ENCODE measurements at places on chromosomes 1 and 21.
A peak's percentile ranks its signal among the peaks of the same experiment; 100 is the strongest.

GRCh38 chr1:84135341-84135740 lies 8.7 kb upstream of the PRKACB start:
- DNase-seq: no peak

GRCh38 chr1:111867868-111868440 lies 112.3 kb downstream of the DDX20 start:
- no peak for DNase-seq

- DNase-seq: no peak
Measured at GRCh38 chr1:203158960-203159665, 16.5 kb downstream of the MYBPH start.

DNA sequence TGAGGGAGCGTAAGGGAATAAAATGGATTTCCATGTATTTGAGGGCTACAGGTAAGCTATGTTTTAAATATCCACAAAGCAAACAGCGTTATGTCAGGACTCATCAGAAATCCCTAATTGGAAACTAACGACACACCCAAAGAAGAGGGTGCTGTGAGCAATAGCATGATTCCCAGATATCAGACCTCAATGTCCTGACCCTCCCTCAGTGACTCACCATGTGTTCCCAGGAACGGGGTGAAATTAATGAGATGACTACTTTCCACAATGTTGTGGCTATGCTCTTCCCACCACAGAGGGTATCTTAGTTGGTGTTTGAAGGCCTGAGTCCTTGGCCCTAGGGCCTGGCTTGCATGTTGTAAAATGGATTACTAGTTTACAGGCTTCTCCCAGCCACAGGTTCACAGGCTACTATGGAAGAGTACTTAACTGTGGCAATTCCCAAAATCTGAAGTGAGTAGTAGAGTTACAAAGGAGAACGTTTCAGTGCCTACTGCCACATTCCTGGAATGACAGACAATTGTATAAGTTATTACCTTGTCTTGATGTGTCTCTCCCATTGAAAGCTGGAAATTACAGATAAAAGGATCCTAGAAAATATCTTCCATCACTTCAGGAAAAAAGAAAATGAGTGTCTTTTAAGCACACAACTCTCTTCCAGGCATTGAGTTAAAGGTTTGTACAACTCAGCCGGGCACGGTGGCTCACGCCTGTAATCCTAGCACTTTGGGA lies 1.7 kb upstream of the KRTAP11-1 start:
- no peak for DNase-seq

DNA sequence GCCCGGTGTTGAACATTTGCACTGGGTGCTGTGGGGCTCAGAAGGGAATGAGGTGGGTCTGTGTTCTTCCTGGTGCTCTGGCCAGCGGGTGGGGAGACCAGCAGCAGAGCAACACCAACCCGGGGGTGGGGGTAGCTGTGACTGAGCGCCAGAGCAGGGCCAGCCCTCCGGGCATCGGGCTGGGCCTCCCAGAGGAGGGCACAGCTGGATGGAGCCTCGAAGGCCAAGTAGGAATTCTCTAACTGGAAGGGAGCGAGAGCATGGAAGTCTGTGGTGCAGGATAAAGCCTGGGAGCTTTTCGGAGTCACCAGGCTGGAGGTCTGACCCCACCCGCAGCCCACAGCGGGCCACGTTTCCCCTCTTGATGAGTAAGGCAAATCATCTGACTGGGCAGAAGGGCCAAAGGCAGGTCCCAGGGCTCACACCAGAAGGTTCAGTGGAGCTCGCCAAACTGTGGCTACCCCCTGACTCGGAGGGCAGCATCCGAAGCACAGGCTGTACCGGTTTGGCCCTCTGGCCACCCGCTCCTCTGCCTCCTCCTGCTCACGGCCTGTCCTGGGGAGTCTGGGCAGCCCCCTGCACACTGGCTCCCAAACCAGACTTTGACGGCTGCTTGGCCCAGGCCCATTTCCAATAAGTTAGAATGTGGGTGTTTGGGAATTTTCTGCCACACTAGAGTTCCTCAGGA lies 18.8 kb downstream of the SLC1A7 start:
- DNase-seq: no peak

DNA sequence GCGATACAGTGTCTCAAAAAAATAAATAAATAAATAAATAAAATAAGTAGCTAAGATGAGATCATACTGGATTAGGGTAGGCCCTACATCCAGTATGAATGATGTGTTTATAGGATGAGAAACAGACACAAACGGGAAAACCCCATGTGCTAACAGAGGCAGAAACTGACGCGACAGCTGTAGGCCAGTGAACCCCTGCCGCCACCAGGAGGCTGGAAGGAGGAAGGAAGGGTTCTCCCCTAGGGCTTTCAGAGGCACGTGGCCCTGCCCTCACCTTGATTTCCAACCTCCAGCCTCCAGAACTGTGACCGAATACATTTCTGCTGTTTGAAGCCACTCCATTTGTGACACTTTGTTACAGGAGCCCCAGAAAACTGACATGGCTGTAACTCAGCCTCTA lies 38.5 kb downstream of the CHD5 start:
- peak; percentile 43 for DNase-seq

GRCh38 chr1:198373376-198373775 lies 167.1 kb downstream of the ATP6V1G3 start:
- no peak for DNase-seq

GRCh38 chr1:235206533-235207208 lies 45.6 kb upstream of the RBM34 start:
- DNase-seq: no peak

- no peak for DNase-seq
Measured at GRCh38 chr1:171254859-171255258, 6.6 kb downstream of the FMO1 start.

- DNase-seq: peak; percentile 67
Measured at GRCh38 chr1:111399792-111400610, 27.5 kb downstream of the OVGP1 start.

DNA sequence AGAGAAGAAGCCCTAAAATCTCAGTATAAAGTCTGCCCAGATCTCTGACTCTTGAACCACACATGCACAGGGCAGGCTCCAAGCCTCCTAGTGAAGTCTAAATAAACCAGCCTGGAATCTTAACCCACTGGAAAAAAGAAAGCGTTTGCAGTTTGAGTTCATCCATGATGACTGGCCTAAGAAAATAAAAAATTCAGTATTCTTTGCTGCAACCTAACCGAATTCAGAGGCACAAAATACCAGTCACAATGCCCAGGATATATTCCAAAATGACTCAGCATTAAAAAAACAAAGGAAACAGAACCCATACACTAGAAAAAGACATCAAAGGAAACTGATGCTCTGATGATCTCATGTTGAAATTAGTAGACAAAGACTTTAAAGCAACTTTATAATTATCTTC lies 269.2 kb downstream of the SDCCAG8 start:
- DNase-seq: no peak

- DNase-seq: no peak
Measured at GRCh38 chr1:179036844-179037465, 11.3 kb downstream of the FAM20B start.

DNA sequence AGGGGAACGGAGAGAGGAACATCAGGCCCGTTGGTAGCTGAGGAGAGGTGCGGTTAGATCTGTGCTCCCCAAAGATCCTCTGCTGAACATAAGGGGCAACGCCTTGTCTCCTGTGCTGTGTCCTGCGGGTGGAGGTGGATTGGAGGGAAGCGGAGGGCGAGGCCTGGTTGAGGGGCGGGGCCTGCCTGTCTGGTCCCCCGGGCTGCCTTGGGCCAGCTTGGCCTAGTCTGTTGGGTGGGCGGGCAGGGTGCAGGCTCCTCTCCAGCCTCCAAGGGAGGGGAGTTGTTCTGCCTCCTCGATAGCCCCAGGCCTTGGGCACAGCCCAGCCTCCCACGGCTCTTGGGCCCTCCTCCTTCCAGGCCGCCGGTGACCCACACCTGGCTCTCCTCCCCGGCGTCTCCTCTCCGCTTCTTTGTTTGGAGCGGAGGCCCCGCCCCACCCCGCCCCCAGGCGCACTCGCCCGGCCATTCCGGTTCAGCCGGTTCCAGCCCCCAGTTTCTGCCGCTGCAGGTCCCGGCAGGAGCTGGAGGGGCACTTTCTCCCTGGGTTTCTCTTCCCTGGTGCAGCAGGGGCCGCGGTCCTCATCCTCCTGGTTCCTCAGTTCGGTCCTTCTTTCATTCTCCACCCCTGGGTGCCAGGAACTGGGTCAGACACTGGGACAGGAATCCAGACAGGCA lies 19.4 kb downstream of the PTPRF start:
- peak; percentile 91 for DNase-seq

- DNase-seq: peak; percentile 29
Measured at GRCh38 chr1:1470626-1471388, 758 bp upstream of the ATAD3B start.

GRCh38 chr1:25675729-25676476 lies 59.3 kb downstream of the MAN1C1 start:
- no peak for DNase-seq

DNA sequence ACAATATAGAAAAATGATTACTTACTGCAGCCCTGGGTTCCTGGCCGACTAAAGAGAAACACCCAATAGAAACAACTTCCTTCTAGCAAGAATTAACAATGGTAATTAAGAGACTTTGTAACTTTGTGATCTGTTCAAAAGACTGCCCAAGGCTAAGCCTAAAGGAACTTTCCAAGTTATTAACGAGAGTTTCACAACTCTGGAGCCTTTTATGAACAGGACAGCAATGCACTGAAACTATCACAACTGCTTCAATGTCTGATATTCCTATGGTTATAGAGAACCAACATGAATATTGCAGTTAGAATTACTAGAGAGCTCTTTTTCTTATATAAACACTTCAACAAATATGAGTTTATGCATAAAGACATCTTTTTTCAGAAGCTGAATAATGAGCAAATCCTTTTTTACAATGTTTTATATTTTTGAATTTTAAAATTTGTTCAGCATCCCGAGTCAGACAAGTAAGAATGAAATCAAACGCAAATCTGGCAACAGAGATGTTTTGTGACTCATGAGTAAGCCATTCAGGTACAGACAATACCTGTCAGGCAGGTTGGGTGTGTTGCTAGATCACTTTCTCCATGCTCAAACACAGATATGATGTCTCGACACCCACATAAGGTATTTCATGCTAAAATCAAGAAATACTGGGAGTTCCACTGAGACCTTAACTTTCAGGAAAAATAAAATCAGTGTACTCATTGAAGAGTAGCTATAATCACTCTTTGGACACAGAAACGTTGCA lies 22.2 kb upstream of the KCNJ15 start:
- DNase-seq: no peak

DNA sequence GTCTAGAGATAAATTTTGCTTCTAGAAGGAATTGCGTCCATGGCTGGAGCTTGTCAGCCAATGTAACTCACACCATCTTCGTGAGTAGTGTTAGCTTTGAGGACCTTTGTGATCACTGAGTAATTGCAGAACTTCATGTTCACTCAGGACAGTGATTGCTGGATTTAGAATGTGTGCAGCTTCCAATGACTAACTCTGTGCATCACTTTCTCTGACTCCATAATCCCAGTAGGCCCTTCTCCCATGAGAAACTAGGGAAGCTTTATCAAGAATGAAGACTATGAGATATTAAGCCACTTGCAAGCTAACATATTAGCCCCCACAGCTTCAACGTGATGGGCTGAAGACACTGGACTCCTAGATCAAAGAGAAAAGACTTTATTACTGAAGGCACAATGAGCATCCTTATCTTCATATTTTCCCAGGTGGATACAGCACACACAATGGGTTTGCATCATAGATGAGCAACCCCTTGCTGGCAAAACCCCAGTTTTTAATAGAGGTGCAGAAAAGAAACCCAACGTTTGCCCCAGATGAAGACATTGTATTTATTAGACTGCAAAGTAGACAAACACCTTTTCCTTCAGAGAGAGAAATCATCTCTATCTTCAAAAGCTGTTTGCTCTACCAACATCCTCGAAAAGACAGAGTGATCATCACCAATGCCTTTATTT lies 561.0 kb downstream of the LTN1 start:
- no peak for DNase-seq

DNA sequence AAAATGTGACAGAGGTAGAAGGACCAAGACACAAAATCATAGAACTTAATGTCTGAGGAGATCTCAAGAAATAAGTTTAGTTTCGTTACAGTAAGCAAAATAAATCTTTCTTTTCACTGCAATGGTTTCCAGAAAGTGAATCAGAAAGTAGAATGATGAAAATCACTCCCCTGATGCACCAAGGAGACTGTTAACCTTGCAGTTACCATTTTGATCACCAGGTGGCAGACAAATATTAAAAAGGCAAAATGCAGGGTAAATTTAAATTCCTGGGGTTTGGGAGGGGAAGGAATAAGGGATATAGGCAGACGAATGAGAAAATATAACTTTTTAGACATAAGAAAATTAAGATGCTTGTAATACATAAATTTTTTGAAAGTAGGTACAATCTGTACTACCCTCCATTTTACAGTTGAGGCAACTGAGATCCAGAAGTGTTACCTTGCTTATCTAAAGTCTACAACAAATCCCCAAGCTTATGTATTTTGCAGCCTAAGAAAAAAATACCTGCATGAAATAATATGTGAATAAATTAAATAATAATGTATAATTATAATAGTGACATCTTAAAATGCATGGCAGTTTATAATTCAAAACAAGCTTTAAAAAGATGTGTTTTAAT lies 253.2 kb downstream of the CRB1 start:
- peak; percentile 45 for DNase-seq

- peak; percentile 0 for DNase-seq
Measured at GRCh38 chr1:109719337-109719837, 7.3 kb downstream of the GSTM5 start.

- DNase-seq: no peak
Measured at GRCh38 chr21:27647401-27647800, 680.5 kb upstream of the ADAMTS5 start.

DNA sequence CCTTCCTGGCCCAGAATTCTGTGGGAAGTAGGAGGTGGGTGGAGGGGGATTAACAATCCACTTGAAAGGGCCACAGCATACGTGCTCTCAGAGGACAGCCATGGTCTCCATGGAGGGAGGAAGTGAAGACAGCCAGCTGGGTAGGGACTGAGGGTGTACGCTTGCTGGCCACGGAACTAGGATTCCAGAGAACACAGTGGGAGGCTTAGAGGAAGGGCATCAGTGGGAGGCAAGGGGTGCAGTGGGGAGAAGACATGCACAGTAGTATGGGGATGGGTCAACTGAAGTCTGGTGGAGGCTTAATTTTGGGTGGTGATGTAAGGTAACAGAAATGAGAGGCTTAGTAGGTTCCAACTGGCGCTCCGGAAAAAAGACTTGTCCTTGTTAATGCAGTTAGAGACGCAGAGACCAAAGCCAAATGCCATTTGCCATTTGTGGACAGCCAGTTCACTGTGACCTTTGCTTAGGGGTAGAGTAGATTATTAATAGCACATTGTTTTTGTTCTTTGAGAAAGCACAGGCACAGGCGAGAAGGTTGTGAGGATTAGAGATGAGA lies 103.0 kb downstream of the ZSCAN20 start:
- no peak for DNase-seq

- DNase-seq: peak; percentile 71
Measured at GRCh38 chr21:31558189-31558961, 101.1 kb upstream of the SOD1 start.

DNA sequence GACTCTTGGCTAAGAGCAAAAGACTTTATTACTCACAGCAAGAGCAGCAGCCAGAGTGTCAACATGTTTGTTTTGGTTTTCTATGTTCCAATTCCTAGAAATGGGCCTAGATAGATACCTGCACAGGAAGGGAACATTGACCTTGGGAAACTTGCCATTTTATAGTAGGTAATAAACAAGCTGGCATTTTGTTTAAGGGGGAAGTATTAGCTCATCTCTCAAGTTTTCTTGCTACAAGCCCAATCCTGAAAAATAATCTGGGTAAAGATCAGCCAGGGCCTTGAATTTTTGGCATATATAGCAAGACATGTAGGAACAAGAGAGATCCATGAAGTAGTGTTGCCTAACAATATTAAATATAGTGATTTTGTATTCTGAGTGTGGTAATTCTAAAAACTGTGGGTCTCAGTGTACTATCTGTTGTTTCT lies 51.4 kb upstream of the RGL1 start:
- no peak for DNase-seq

GRCh38 chr21:21162786-21163185 lies 164.6 kb downstream of the NCAM2 start:
- no peak for DNase-seq
